ENCODE measurements at places on chromosomes 12 and 14.

DNA sequence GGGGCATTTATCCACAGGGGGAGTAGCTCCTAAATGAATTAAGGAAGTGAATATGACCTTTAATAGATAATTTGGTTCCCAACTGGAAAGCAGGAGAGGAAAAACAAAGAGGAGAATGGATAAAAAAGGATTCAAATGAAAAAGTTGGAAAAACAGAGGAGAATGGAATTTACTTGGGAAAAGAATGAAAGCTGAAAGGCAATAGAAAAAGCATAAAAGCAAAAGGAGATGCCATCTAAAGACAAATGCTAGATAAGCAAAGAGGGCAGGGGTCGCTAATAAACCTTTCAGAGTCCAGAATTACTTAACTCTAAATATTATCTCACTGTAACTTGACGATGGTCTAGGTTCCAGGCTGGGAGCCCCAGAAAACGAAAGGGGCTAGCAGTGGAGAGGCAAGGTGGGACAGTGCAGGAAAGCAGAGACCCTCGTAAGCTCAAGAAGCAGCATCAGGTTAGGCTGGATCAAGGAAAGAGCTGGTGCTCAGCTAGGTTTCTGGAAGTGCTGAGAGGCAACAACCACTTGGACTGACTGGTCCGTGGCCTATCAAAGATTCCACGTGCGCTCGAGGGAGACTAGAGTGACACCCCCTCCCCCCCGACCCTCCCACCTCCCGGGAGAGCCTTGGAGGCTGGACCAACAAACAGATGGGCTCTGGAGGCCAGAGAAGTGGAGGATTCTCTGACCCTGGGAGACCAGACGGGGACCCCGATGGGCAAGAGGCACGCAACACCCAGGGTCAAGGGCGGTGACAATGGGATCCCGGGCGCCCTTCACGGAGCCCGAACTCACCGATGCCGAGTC lies 1.2 kb downstream of the SLC2A13 start:
- DNase-seq: no peak

GRCh38 chr14:57244106-57244505 lies 24.6 kb downstream of the EXOC5 start:
- no peak for DNase-seq

DNA sequence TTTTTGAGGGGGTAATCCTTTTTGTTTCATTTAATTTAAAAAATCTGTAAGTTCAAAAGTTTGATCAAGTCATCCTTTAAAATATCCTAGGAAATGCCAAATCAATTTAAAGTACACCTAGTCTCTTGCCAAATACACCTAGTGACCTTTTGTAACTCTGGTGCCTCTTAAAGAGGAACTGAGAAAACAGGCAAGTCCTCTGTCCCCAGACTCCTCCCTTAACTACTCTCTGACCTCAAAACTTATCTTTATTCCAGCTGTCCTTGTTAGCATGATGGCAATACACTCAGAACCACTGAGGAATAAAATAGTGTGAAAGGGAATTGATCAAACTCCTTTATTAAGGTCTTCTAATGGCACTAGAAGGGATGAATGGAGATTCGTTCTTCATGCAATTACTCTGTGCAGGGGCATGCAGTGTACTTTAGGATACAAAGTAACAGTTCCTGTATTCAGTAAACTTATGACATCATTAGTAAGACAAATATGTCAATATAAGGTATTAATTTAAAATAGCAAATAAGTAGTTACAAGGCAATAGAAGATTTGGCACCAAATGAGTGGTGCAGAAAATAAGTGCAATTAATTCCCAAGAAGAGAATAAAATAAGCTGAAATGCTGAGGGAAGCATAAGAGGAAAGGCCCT lies 3.3 kb downstream of the FAR2 start:
- peak; percentile 56 for DNase-seq

DNA sequence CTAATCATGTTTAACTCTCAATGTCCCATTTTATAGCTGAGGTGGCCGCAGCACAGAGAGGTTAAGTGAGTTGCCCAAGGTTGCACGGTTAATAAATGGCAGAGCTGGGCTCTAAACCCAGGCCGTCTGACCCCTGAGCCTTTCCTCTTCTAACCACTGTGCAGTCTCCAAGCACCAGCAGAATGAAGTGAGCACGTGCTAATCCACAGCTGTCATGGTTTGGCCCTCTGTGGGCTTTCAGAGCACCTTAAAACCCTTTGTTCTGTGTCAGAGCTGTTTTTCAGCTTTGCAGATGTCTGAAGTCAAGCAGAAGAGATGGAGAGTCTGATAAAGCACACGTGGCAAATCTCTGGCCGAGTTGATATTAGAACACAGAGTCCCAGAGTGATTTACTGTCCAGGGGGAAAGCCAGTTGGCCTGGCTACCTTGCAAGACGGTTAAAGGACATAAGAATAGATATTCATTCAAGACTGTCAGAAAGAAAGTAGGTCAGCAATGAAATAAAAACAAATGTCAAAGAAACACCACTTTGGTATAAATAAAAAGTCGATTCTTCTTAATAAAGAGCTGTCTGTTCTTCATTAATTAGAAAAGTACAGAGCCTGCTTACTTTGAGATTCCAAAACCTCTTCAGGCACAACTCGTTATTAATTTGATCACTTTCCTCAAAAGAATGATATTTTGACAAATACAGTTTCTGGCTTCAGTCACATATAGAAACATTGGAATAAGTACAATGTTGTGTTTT lies 107.3 kb downstream of the CRADD start:
- no peak for DNase-seq

GRCh38 chr12:130835011-130835410 lies 4.0 kb downstream of the STX2 start:
- DNase-seq: no peak

DNA sequence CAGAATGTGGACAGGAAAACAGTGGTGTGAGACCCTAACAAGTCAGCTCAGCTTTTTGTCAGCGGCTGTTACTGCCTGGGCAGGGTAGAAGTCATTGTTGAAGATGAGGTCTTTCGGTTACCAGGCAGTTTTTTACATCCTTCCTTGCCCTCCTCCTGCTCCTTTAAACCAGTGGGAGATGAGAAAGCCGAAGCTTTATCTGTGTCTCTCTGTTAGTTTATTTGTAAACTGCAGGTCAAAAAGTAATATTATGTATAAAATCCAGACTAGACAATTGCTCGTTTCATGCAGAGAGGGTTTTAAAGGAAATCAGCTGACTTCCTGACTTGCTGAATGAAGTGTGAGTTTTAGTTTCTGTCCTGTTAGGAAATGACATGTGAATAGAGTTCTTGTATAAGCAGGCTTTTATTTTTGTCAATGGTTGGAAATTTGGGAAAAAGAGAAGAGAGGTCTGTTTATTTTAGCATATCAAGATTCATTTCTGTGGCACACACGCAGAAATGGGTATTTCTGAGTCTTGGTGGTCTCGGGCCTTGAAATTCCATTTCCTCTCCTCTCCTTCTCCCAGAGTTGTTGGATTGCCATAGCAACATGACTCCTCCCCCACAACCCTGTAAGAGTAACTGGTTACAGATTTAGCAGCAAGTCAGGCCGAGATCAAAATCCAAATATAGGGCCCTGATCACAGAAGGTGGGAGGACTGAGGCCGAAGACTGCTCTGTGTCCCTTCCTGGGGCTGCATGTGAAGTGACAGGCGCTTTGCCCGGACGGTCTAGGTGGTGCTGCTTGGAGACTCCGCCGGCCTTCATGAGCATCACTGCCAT lies 60.8 kb downstream of the SAMD4A start:
- DNase-seq: peak; percentile 38

- DNase-seq: no peak
Observed at GRCh38 chr12:115332945-115333344, 649.0 kb upstream of the TBX3 start.

DNA sequence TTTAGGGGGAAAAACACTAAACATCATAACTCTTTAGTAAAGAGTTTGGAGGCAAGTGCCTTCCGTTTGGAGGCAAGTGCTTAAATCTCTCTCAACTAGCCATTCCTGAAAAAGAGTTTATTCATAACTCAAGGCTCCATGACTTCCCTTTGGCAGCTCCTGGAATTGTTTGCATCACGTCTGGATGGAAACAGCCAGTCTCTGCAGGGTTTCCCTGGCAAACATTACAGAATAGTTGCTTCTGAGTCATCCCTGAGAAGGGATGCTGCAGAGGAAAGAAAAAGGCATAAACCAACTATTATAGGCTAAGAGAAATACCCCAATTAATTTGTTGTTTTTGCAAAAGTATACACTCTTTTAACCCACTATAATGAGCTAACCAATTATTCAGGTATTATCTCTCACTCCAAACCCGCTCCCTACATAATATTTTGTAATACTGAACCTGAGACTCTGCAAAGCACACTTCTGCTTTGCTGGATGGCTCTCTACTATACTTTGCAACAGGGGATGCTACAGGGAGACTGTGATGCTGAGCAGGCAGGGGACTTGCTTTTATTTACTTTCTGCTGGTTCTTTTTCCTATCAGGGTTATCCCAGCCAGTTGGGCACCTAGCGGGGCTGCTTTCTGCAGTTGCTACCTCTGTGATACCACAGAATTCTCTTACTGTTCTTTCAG lies 497.7 kb downstream of the FUT8 start:
- no peak for DNase-seq
